8988T (cell line): ENCODE measurements at places on chromosomes 11 and 22.

GRCh38 chr11:12906501-12906900 is 102.6 kb upstream of the RASSF10 start:
- DNase-seq = no peak

DNA sequence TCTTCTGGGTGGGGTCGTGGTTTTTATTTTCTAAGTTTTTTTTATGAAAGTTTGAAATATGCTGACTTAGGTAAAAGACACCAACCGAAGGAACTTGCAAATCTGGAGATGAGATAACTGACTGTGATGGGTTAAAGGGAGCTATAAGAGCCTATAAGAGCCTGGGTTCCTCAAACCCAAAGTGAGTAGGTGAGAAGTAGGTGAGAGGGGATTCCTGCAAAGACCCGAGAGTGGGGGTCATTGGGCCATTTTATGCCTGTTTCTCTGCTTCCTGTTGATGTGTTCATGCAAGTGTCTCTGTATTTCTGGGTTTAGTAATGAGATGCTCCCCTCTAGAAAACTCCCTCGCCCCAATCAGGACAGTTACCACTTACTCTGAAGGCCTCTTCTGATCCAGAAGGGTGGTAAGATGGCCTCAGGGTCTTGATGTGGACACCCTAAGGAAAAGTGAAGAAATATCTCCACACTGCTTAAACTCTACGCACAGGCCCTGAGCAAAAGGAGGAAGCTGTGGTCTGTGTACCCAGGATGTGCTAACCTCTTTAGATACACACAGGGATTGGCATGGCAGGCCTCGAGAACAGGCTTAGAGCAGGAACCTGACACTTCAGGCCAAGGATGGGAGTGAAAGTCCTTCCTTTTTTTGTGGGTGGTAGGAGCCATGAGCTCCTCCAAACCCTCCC is 1.8 kb downstream of the FLI1 start:
- no peak for DNase-seq

- no peak for DNase-seq
Measured at GRCh38 chr11:36054628-36055027, 110.8 kb downstream of the LDLRAD3 start.

GRCh38 chr11:107848345-107848744 is 10.2 kb downstream of the SLC35F2 start:
- DNase-seq = no peak

- DNase-seq = no peak
Measured at GRCh38 chr22:19578180-19579004, 54.2 kb upstream of the CLDN5 start.

DNA sequence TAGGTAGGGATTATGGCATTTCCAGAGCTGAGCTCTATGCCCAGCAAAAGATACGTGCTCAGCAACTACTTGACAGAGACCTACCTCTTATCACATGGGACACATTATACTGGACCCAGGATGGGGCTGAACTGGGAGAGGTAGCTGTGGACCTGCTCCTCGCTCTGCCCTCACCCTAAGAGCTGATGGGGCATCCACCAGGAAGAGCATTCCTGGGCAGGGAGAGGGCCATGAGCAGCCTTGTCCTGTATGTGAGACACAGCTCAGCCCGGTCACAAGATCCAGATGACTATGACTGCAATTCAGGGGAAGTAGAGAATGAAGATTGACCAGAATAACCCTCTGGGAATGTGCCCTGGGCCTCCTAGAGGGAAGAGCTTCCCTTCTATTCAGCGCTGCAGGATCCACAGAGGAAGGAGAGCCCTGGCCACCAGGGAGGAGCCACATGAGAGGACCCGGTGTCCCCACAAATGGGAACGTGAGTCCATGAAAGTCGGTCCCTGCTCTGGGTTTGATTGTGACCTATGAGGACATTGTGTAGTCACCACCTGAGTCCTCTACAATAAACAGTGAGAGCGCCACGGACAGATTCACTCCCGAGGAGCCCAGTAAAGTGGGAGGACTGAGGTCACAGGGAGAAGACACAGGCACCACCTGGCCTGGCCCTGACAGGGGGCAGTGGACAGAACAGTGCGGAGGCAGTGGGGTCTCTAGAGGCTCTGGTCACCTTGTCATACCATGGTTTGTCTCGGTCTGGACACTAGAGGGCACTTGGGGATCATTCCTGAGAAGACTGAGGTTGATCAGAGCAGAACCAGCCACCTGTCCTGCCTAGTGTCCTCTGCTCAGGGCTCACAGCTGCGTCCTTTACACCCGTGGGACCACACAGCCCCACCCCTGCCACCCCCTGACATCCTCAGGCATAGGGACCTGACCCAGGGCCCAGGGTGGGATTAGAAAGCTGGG is 99.5 kb downstream of the ZNF280B start:
- peak; percentile 31 for DNase-seq

GRCh38 chr22:29457730-29458129 is 19.3 kb downstream of the RFPL1 start:
- peak; percentile 56 for DNase-seq

DNA sequence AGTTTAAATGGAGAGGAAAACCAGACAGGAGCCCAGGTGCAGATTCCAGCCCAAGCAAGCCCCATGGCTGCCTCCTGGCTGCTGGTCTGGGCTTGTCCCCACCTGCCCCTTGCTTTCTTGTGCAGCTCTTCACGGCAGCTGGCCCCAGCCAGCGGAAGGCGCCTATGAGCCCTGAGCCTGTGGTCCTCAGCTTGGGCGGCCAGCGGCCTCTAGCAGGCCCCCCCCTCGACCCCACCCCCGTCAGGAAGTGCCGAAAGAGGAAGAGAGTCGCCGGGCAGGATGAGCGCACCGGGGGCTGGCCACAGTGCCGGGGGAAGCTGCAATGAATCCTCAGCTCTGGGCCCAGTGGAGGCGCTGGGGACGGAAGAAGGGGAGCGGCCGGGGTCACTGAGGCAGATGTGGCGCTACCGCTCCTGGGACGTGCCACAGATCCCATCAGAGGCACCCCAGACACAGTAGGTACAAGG is 2.1 kb upstream of the DGKZ start:
- no peak for DNase-seq

- no peak for DNase-seq
Measured at GRCh38 chr22:47366026-47366767, 603.7 kb downstream of the TBC1D22A start.

GRCh38 chr11:125315079-125315740 is 150.7 kb downstream of the PKNOX2 start:
- DNase-seq = no peak

DNA sequence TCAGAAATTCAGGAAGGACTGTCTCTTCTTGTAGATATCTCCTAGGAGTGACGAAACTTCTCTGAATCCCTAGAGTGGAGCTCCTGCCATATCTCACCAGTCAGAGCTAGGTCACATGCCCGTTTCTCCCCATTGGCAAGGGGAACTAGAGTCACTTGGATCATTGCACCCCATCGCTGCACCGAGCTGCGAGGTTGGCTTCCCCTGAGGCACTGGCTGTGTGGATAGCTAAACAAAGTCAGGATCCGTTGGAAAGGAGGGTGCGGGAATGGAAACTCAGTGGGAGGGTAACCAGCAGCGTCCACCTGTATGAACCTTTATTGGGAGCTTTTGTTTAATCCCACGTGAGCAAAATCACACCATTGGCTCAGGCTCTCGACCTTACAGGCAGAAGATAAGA is 283.8 kb downstream of the BRD1 start:
- DNase-seq = no peak

DNA sequence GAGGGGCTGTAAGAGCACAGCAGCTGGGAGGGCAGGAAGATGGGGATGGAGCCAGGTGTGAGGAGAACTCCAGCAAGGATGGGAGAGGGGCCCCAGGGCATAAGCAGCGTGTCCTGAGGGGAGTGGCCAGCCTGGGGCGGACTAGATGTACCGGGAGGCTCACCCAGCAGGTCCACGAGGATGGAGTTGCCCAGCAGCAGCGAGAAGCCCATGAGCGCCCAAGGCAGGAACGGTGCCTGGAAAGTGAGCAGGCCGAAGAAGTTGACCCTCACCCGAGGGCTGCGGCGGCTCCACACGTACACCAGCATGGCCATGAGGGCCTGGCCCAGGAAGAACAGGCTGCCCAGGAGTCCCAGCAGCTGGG is 1.3 kb downstream of the DERL3 start:
- no peak for DNase-seq

DNA sequence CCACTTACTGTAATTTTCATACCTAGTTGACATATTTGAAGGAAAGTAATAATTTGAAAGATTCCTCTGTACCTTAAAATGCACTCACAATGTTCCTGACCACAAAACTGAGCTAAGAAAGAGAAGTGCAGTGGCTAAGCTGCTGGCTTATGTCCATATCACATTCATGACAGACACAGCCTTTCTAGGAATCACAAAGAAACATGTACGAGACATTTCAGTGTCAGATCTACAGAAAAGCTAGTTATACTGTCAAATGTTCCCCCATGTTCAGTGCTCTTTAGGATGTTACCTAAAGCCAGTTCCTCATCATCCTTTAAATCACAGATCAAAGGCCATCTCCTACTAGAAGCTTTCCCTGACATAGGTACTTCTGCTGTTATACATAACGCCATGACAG is 142.2 kb upstream of the C11orf58 start:
- no peak for DNase-seq

- no peak for DNase-seq
Measured at GRCh38 chr11:10303558-10304363, 1.1 kb upstream of the ADM start.

- no peak for DNase-seq
Measured at GRCh38 chr11:106187860-106188456, 110.5 kb downstream of the AASDHPPT start.

- no peak for DNase-seq
Measured at GRCh38 chr11:43987384-43988039, 45.1 kb downstream of the C11orf96 start.
